ENCODE measurements at places on chromosomes 5 and 9.

DNA sequence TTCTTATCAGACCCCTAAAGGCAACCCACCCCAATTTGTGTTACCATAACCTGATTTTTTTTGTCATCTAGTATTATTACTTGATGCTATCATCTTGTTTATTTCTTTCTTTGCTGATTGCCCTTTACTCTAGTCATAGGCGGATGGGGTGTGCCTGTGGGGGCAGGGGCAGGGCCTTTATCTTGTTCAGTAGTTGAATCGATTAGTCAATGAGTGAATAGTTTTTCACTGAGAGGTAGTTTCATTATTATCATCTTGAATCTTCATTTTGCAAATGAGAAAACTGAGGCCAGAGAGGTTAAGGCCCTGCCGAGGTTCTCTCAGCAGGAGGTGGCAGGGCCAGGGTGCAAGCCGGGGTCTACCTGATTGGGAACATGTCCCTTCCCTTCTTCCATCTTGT, 9.4 kb upstream of the GM2A start:
- DNase-seq, result no peak

DNA sequence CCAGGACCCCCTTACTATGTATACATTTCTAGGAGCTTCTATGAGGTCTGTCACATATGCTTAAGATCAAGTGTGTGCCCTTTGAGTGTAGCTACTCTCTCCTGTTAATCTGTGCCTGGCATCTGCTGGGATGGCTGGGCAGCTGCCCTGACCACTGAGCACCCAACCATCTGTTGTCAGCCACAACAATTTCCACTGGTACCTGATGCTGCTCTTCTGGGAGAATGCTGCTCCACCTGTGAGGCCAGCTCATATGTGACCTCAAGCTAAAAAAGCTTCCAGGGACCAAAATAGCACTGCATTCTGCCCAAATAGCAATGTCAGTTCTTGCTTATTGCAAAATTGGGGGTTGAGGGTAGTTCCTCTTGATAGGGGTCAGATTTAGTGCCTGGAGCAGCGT, 595.6 kb downstream of the RAB3C start:
- no peak for DNase-seq

- no peak for DNase-seq
These were observed 61.2 kb downstream of the TMEM232 start for GRCh38 chr5:110665184-110665726.

DNA sequence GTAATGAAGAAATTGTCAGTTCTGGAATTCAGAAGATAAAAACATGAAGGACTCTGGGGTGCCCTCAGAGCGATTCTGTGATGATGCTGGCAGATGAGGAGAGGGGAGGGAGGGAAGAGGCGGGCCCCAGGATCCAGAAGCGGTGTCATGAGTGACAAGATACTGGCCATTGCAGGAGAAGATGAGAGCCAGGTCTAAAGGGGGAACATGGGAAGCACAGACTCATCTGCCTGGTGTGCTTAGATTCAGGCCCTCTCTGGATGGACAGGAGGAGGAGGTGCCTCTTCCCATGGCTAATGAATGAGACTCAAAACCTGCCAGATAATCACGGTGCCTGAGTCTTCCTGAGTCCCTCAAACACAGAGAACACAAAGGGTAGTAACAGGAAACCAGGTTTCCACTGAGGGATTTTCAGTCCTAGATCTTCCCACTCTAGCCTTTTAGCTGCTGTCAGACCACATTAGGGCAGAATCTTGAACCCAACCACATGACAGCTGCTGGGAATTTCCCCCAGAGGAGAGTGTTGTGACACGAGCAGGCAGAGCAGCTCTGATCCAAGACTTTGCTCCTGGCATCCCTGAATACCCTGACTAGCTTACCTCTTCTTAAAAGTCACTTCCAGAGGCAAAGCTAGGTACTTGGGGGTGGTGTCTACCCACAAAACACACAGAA, 28.2 kb upstream of the HSPA9 start:
- DNase-seq, result no peak

GRCh38 chr9:131296460-131296859, 6.9 kb downstream of the PLPP7 start:
- no peak for DNase-seq

GRCh38 chr5:134113363-134113889, 1.1 kb upstream of the TCF7 start:
- no peak for DNase-seq

DNA sequence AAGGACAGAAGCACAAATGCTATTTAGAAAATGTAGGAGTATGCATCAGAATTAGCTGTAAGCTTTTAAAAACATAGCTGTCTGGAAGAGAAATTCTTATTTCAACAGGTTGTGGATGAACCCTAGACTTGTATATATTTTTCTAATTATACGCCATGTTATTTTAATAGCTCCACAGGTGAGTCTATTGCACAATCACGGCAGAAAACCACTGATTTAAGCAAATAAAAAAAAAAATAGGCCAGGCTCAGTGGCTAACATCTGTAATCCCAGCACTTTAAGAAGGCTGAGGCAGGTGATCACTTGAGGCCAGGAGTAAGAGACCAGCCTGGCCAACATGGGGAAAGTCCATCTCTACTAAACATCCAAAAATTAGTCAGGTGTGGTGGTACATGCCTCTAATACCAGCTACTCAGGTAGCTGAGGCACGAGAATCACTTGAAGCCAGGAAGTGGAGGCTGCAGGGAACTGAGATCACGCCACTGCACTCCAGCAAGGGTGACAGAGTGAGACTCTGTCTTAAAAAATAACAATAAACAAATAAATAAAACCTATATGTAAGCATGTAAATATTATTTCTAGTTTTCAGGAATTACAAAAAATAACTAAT, 11.7 kb downstream of the TRIM23 start:
- no peak for DNase-seq

DNA sequence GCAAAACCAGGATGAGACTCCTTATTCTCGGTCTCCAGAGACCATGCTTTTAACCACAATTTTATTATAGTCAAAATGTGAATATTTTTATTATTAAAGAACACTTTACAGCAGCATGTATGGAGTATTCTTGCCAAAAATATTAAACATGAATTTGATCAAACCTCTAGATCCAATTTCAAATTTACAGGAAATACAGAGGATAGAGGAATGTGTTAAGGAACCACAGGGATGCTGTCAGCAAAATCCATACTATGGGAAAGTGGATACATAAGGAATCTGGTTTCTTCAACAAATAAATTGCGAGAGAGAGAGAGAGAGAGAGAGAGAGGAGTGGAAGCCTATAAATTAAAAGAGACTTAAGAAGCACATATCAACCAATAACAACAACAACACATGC, 348.2 kb upstream of the NUDT12 start:
- DNase-seq, result no peak

DNA sequence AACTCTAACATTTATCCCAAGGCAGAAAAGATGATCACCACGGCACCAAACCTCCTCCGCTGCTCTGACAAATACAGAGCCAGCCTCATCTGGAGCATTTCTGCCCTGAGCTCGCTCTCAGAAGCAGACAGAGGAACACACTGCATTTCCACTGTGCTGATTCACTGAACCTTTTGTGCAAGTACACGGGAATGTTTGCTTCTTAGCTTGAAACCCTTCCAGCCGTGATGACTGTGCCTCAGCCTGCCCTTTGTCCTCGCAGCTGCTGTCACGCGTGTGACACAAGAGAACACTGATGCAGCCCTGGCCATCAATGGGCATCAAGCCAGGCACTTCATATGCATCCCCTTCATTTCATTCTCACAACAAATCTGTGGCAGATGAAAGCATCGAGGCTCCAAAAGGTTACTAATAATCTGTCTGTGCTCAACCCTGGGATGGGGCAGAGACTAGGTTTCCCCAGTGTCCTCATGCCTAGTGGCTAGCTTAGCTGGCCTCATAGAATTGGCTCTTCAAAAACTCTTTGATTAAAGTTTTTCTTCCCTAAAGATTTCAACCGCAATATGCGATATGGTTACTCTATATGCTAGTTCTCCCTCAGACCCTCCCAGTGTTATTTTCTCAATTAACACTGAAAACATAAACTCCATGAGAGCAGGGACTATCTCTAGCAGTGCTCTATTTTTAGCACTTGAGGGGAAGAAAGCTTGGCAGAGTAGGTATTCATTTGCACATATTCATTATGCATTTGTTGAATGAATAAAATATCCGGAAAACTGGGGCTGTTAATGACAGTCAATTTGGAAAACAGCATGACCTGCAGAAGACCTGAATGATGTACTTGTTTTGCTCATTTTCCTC, 7.3 kb downstream of the CDC14B start:
- DNase-seq, result peak; percentile 45

DNA sequence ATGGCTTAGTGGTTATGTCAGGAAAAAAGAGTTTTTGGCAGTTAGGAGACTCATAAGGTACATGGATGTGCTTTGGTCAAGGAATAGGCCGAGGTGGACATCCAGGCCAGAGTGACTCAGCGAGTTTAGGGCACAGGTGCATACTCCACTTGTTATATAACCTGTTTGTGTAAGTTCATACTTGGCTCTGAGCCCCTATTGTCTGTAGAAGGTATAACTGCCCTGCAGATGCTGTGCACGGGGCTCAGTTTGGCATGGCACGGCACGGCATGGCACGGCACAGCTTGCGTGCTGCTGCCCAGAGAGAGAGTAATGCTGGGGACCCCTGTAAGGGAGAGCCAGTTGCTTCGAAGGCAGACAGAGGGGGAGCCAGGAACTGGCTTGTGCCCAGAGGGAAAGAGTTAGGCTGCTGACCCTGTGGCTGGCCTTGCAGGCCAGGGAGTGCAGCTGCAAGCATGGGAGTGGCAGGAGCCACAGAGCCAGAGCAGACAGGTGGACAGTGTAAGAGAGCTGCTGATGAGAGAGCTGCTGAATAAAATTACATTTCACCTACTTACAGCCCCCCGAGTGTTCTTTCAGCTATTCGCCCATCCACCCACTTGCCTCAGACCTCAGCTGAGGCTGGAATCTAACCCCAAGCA, 32.2 kb downstream of the GCNT4 start:
- no peak for DNase-seq

GRCh38 chr9:114930056-114930812, at the start of gene TNFSF8:
TNFSF8 (minus strand) TSS chr9:114930591; CDS start chr9:114930303, 288 bp downstream.
- DNase-seq, result no peak

- DNase-seq, result no peak
These were observed 2.0 kb downstream of the GALNT12 start for GRCh38 chr9:98809311-98810101.

GRCh38 chr9:125747053-125747764, at the start of gene PBX3:
PBX3 (plus strand) TSS chr9:125747373.
- peak; percentile 50 for DNase-seq

DNA sequence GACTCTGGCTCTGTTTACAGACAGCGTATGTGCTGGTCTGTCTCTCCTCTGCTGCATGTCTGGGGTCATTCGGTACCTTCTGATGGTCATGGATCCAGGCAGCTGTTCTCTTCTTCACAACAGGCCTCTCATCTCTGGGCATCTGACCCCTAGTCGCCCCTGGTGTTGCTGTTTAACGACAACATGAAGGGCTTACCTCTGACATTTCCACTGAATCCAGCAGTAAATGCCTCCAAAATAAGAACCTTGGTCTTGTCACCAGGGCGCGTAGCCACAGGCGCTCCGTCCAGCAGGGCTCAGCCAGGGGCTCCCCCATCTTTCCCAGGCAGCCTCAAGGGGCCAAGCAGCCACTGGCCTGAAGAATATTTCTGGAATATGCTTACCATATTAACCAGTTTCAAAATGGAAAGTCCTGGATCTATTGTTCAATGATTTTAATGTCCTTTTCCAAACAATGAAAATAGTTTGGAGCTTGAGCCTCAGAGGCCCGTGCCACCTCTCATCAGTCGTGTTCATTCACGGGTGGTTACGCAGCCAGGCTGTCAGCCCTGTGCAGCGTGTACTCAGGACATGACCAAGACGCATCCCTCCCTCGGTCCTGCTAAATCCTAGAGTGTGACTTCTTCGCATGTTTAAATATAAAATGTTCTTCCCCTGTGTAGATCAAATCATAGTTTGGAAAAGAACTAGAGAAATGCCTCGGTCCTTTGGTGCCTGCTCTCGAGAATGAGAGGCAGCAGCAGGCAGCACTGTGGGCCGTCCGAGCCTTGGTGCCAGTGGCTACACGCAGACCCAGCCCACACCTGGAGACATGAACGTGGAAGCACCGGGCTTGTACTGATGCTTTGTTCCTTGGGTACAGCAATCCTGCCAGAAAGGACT, 30.1 kb upstream of the LRRC14B start:
- no peak for DNase-seq

DNA sequence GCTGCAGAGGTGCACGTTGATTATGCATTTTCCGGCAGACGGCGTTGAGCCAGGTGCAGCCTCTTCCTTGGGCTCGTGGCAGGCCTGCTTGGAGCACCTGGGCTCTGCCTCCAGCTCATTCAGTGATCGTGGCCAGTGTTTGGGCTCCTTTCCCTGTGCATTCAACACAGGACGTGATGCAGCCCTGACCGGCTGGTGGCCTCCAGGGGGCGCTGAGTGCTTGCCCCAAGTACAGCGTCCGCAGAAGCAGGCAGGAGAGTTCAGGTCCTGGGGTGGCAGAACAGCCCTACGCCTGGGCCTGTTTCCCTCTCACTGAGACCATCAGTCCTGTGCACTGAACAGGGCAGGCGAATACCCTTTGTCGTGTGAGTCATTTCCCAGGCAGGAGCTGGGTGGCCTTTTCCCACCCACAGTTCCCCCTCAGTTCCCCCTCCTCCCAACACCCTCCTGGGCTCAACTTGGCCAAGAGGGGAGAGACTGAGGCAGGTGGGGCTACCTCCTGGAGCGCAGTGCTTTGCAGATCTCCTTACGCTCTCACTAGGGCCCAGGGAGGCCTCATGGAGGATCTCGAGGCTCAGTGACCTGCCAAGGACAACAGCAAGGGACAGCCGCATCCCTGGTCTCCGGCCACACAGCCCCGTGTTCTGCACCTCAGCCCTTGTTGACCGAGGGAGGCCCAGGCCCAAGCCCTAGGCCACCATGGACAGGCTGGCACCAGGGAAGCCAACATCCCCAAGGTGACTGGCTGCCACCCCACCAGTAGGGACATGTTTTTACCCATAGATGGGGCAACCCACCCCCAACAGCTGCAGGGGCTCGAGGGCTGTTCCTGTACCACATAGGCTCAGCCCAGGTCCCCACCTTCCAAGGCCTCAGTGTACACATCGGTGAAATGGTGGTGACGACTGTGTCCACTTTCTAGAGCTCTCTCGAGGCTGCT, 52.9 kb downstream of the LRSAM1 start:
- peak; percentile 61 for DNase-seq

DNA sequence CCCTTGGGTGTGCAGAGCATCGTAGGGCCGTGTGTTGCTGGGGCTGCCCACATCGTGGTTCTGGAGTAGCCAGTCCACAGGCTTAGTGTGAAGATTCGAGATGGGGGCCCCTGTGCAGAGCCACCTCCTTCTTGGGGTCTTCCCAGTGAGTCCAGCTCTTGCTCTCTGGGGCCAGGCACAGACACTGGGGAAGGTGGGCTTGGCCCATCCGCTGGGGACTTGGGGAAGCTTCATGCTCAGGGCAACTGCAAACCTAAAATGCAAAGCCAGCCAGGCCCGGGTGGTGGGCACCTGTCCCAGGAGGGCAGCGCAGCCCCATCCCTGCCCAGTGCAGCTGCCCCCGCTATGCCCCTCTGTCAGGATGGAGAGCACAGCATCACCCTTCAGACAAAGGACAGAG, 46.4 kb upstream of the LRRC14B start:
- DNase-seq, result no peak

DNA sequence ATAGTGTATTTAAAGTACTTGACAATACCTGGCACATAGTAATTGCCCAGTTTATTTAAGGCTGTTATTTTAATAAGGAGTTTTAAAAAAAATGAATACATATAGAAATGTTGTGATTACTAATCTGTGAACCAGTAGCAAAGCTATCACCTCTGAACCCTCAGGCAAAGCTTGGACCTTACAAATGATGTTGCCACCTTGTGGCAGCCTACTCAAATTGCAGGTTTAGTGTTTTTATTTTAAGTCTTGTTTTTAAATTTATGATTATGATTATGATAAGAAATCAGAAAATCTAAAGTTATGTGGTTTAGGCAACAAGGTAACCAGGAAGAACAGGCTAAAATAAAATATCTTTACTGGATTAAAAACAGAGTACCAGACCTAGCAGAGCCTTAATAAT, 35.8 kb downstream of the PPARGC1B start:
- DNase-seq, result no peak
